ENCODE measurements at places on chromosomes 2 and 18. TPM values are rescaled to one million over a fixed set of nuclear protein-coding genes. Genes with fewer than 3 reads are reported as not detected.

Gene ERMN
- total RNA-seq: 1.9 TPM

Gene ASB18
- total RNA-seq: not detected

Gene ACAA2
- 82.9 TPM for total RNA-seq

Gene GATA6
- total RNA-seq: not detected

Gene MYO7B
- 0.30 TPM for total RNA-seq

Gene SKA1
- total RNA-seq: 23.6 TPM

Gene CCDC74A
- total RNA-seq: 3.3 TPM

Gene GCG
- not detected for total RNA-seq

Gene ANO7
- total RNA-seq: 4.3 TPM

Gene CRACDL
- 0.55 TPM for total RNA-seq

Gene C1QL2
- not detected for total RNA-seq

Gene INHBB
- not detected for total RNA-seq

Gene GALNT13
- total RNA-seq: not detected

Gene TUBA3E
- not detected for total RNA-seq

Gene CHST10
- 6.8 TPM for total RNA-seq

Gene C2orf74
- 7.9 TPM for total RNA-seq

Gene LIMS4
- 0.21 TPM for total RNA-seq

Gene SERPINB3
- total RNA-seq: not detected

Gene CRYGC
- total RNA-seq: not detected

Gene ALPP
- not detected for total RNA-seq

Gene HOXD13
- not detected for total RNA-seq

Gene NEU2
- not detected for total RNA-seq

Gene ARHGEF4
- 0.11 TPM for total RNA-seq

Gene DYSF
- 0.05 TPM for total RNA-seq

Gene GALR1
- total RNA-seq: not detected

Gene CENPO
- total RNA-seq: 46.4 TPM

Gene IL1F10
- total RNA-seq: not detected

Gene STARD6
- total RNA-seq: not detected

Gene STK39
- 46.0 TPM for total RNA-seq

Gene FOSL2
- 156 TPM for total RNA-seq

Gene ALK
- not detected for total RNA-seq

Gene TRIM43
- 0.25 TPM for total RNA-seq

Gene TUBA4A
- 231 TPM for total RNA-seq

Gene TEKT4
- not detected for total RNA-seq

Gene GORASP2
- total RNA-seq: 92.4 TPM

Gene MAP4K3
- 22.7 TPM for total RNA-seq

Gene ING5
- 49.4 TPM for total RNA-seq

Gene DHRS9
- 3.3 TPM for total RNA-seq

Gene EVX2
- total RNA-seq: not detected

Measured in activated T-helper 2 cell treated with anti-CD3 and anti-CD28 coated beads, Interferon-gamma antibody, Interleukin-2, Interleukin-4, amounts not matched to agents 10 μg/mL and 5 μg/mL and 100 μg/mL, durations not matched to agents 14 hours and 24 hours and 36 hours (primary cell).